ENCODE measurements at places on chromosomes 2 and 18.

DNA sequence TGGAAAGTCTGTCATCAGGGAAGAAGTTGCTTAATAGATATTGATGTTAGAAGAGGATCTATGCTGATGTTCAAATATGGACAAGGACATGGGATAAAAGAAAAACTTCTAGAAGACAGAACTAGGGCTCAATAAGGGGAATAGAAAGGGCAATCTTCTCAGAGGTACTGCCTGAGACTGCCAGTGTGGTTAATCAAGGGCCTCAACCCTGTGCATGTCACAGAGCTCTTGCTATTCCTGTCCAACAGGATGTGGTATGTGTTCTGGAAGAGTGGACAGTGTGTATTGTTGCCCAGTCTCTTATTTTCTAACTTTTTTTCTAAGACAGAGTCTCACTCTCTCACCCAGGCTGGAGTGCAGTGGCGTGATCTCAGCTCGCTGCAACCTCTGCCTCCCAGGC lies 27.8 kb upstream of the RNF125 start:
- DNase-seq, result no peak

DNA sequence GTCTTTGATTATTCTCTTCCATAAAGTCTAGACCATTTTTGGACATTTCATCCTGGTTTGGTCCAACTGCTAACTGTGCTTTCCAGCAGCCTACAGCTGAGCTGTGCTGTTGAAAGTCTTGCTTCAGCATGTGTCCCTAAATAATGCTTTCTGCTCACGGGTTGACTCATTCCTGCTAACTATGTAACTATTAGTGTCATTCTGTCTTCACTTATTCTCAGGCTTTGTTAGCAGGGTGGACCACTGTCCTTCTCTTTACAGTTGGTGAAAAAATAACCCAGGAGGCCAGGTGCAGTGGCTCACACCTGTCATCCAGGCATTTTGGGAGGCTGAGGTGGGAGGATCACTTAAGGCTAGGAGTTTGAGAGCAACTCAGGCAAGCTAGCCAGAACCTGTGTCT lies 8.9 kb downstream of the ADAM23 start:
- DNase-seq, result no peak

DNA sequence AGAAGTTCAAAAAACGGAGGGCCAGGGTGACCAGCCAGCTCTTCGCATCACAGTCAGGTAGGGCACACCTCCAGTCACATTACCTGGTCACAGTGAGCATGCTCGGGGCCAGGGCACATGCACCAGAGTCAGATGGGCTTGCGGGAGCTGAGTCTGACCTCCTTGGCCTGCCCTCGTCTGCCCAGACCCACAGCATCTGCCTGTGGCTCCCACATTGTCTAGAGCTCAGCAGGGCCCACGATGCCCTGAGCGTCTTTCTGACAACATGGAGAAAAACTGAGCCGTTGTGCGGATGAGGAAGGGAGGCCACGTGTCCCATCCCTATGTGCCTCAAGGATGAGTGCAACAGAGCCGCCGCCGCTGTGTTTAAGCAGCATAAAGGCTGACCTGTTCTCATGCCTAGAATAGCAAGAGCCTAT lies 37.6 kb downstream of the CRACDL start:
- no peak for DNase-seq

DNA sequence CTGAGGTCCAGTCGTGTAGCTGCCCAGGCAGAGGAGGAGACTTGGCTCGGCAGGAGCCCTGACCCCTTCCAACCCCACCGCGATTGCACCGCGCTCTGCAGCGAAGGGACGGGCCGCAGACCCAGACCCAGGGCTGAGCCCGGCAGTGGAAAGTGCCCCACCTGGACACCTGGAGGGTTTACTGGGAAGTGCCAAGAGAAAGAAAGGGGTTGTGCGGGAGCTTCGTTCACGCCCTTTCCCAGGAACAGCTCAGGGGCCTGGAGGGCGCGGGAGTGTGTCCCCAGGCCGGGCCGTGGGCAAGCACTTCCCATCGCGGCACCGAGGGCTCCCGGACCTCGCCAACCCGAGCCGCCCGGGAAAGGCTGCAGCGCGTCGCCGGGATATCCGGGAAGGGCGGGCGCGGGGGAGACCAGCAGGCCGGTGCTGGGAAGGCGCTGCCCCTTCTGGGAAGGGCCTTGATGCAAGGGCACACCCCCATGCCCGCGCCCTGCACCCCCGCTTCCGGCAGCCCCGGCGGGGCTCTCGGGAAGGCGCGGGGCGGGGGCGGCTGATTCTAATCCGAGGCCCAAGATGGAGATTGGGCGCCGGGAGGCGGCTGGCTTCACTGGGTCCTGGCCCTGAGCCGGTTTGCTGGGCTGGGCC lies 36.1 kb upstream of the MRPL33 start:
- DNase-seq, result peak; percentile 76

- DNase-seq, result peak; percentile 86
Observed at GRCh38 chr2:144364944-144365738, 154.8 kb downstream of the ZEB2 start.

- no peak for DNase-seq
Observed at GRCh38 chr2:68987021-68987503, 12.6 kb downstream of the GKN1 start.

- no peak for DNase-seq
Observed at GRCh38 chr2:97848306-97848705, 134.9 kb downstream of the ZAP70 start.

DNA sequence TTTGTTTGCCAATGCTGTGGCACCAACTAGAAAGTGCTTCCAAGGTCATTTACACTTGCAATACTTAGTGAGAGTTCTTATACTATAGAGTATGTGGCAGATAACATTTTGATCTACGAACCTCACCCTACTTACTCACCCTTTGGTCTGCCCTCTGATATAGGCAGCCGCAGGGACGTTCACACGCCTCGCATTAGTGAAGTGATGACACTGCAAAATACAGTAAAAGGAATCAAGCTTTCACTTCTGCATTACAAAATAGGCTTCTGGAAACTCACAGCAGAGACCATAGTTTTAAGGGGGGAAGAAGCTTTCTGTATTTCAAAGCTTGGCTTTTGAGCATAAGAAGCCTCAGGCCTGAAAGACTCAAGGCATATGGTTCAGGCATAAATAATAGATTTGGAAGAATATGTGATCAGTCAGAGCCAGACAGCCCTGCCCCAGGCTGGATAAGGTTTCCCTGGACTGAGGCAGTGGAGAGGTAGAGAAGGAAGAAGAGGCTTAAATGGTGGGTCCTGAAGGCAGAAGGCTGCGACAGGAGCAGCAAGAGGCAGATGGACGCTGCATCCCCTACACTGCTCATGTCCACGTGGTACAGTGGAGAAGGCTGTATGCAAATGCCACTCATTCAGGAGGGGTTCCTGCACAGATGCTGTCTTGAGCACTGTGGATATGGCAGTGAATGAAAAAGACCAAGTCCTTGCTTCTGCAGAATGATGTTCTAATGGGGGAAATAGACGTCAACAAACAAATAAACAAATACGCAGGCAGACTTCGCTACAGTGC lies 63.1 kb downstream of the FECH start:
- DNase-seq, result no peak

- DNase-seq, result no peak
Observed at GRCh38 chr2:145918951-145919350, 1399.0 kb upstream of the ZEB2 start.
